PC-3 (cell line): ENCODE measurements at places on chromosomes 16 and 17. TPM values are rescaled to one million over a fixed set of nuclear protein-coding genes. Genes with fewer than 3 reads are reported as not detected.

Gene TSPOAP1
- 4.3 and 8.3 TPM in 2 replicates for total RNA-seq

Gene PRAC2
- 44.1 and 51.4 TPM in 2 replicates for total RNA-seq

Gene TNFRSF13B
- not detected in 2 replicates for total RNA-seq

Gene KRTAP3-1
- 1.6 TPM in 1 of 2 replicates, not detected in the other for total RNA-seq

Gene OTOP2
- not detected in 2 replicates for total RNA-seq

Gene GSG1L
- total RNA-seq: not detected in 2 replicates

Gene SLC43A2
- total RNA-seq: 6.2 and 17.1 TPM in 2 replicates

Gene OR4D1
- not detected in 2 replicates for total RNA-seq
